ENCODE measurements at places on chromosomes 4 and X.
A peak's percentile ranks its signal among the peaks of the same experiment; 100 is the strongest.

- no peak for DNase-seq
Measured at GRCh38 chrX:33465137-33465536, 253.8 kb upstream of the DMD start.

DNA sequence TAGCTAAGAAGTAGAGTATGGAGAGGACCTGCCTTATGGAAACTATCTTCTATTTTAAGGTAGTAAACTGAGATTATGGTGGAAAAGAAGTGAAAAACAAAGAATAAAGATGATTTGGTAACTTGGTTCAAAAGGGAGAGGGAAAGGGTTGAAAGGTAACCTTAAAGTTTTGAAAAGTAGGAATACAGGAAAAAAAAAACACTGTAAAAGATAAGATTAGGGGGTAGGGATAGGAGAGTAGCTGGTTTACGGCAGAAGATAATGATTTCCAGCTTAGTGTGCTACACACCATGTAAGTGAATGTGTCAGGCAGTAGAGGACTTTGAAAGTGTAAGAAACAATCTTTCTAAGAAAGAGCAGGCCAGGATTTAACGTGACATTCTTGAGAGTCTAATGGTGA is 35.3 kb downstream of the FAM13A start:
- no peak for DNase-seq

DNA sequence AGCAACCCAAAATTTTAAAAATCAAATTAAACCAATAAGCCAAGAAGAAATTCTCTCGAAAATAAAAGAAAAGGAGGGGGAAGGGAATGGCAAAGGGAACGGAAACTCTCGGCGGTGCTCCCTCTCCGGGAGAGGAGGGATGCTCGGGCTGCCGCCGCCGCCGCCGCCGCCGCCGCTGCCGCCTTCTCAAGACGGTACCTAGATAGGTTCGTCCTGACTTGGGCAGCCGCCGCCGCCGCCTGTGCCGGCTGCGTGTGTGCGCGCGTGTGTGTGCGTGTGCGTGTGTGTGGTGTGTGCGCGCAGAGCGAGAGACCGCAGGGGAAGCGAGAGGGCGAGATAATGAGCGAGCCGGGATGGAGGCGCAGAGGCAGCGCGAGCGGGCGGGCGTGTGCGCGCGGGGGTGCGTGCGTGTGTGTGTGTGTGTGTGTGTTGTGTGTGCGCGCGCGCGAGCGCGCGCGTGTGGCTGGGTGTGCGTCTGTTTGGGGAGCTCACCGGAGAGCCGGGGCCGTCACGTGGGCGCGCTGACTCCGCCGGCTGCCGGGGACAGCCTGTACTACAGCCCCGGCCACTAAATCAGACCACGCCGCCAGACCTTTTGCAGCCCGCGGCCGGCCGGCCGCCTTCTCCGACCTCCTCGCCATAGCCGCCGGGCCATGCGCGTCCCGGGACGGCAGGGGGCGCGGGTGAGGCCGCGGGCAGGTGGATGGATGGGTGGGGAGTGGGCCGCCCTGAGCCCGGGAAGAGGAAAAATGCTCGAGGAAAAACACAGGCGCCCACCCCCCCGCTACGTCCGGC is 111.6 kb downstream of the DHX15 start:
- DNase-seq = peak; percentile 85

- no peak for DNase-seq
Measured at GRCh38 chr4:150668824-150669223, 86.9 kb downstream of the MAB21L2 start.

GRCh38 chr4:108049406-108049805 is 59.7 kb downstream of the HADH start:
- no peak for DNase-seq

DNA sequence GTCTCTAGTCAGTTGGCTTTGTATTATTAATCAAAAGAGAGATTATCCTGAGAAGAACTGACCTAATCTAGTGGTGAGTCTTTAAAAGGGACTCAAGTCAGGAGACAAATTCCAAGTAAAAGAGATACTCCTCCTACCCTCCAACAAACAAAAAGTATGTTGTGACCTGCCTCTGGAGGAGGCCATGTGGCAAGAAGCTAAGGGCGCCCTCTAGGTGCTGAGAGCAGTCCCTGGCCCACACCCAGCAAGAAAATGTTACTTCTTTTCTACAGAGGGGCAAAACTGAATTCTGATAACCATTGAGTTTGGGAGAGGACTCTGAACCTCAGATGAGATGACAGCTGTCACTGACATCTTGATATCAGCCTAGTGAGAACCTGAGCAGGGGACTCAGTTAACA is 953.6 kb upstream of the AGA start:
- DNase-seq = no peak

DNA sequence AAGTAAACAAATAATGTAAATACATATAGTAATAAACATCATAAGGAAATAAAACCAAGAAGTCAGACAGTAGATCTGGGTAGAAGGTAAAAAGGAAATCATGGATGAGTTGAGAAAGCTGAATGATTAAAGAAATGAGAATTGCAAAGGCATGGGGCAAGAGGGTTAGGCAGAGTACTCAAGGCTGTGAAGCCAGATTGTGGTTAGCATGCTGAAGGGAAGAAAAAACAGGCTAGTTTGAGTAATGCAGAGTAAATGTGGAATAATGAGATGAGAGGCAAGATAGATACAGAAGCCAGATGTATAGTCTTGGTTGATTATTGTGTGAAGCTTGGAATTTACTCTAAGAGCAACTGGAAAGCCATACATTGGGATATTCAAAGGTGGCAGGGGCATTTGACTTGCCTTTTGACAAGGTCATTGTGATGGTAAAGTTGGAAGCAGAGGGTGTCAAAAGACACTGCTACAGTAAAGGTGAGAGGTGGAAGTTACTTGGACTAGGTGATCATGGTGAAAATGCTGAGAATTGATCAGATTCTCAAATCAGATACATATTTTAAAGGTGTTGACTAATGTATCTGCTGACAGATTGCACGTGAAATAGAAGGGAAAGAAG is 307.0 kb downstream of the FSTL5 start:
- no peak for DNase-seq

- DNase-seq = peak; percentile 80
Measured at GRCh38 chr4:125091-125771, 930 bp downstream of the ZNF718 start.

GRCh38 chr4:40628888-40629287 is 776 bp downstream of the RBM47 start:
- DNase-seq = no peak

GRCh38 chrX:105299286-105299685 is 78.8 kb upstream of the TEX13A start:
- no peak for DNase-seq

GRCh38 chr4:187077744-187078401 is 354.2 kb upstream of the FAT1 start:
- no peak for DNase-seq

GRCh38 chr4:31530555-31530954 is 810.4 kb downstream of the PCDH7 start:
- no peak for DNase-seq

- DNase-seq = no peak
Measured at GRCh38 chr4:140056015-140056414, 98.0 kb downstream of the MAML3 start.

- no peak for DNase-seq
Measured at GRCh38 chr4:72899214-72899613, 170.3 kb downstream of the COX18 start.

DNA sequence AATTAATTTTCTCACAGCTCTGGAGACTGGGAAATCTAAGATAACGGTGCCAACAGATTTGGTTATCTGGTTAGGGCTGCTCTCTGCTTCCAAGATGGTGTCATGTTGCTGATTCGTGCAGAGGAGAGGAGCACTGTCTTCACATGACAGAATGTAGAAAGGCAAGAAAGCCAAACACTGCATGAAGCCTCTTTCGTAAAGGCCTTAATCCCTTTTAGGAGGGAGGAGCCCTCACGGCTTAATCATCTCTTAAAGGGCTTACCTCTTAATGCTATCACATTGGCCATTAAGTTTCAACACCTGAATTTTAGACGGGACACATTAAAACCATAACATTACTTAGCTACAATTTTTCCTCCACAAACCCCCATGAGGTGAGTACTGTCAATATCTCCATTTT is 174.1 kb downstream of the COX18 start:
- DNase-seq = no peak

GRCh38 chr4:177573507-177573906 is 131.3 kb upstream of the AGA start:
- no peak for DNase-seq

DNA sequence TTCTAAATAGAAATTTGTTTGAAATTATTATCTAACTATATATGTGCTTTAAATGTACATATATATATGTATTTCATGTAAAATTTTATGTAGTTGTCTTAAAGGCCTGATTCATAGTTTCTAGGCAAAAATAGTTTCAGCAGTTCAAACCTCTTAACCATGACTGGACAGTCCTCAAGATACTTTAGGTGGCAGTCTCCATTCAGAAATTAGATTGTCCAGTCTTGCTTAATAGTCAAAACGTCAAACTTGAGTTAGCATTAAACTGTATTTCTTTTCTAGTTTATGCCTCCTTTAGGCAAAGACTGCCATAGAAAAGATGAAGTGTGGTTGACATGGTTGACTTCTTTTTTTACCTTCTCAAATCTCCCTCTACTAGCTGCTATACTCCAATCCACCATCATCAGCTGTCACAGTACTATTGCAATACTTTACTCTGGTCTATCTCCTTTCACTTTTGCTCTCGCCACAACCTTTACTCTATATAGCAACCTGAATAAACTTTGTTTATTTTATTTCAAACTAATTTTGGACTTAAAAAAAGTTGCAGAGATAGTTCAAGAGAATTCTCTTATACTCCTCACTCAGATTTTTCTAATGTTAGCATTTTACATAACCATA is 395.6 kb upstream of the DIPK2B start:
- DNase-seq = no peak

DNA sequence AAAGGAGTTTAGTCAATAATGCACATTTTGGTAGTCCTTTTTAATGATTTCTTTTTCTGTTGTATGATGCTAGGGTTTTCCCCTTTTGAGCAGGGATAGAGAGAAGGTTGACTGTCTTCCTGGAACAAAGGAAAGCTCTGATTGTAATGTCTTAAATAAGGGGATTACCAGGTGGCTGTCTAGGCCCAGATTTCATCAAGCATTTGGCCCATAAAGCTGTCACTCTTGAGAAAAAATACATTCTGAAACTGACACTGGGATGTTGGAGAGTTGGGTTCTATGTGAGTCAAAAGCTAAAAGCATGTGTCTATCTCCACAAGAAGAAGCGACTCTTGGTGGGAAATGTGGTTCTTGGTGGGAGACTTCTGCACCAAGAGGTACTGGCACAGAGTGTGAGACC is 26.4 kb downstream of the KIAA1210 start:
- DNase-seq = no peak

DNA sequence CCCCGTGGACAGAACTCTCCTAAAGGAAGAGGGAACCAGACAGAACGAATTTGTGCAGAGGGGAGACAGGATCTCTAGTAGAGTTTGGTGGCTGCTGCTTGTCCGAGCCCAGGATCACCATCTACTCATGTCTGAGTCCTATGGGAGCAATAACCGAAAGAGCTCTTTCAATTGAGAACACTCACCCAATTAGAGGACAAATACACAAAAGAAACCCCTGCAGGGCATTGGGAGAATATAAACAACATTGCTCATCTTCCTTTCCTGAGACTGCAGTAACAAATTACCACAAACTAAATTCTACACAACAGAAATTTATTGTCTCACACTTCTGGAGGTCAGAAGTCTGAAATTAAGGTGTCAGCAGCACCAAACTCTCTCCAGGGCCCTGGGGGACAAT is 65.6 kb downstream of the SPINK2 start:
- DNase-seq = no peak

- no peak for DNase-seq
Measured at GRCh38 chr4:110294165-110294564, 95.8 kb upstream of the ELOVL6 start.

- DNase-seq = no peak
Measured at GRCh38 chr4:53527326-53527725, 64.0 kb downstream of the LNX1 start.

- DNase-seq = no peak
Measured at GRCh38 chr4:47386561-47387235, 76.8 kb downstream of the COMMD8 start.

DNA sequence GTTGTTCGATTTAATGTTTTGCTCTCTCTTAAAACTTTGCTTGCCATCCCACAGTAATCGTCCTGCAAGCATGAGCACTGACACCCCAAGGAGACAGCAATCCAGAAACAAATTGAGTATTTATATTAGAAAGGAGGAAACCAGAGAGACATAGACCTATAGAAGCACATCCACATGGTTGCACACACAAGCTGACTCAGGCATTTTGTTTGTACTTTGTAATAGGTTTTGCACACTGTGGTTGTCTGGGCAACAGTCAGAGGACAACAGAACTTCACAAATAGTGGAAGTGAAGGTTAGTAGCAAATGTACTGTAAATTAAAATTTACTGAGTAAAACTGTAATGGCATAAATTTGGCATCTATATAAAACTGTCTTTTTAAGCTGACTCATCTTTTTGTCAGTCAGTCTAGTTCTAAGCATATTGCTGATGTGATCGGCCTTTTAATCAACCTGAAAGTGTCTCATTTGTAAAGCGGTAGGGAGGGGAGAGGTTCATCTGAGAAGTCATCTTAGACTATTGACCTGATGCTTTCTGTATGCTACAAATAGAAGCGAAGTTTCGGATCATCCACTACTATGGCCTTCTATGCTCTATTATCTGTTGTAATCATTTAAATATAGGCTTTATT is 1624.7 kb downstream of the ARAP2 start:
- no peak for DNase-seq

- DNase-seq = no peak
Measured at GRCh38 chr4:86582410-86582809, 11.7 kb upstream of the PTPN13 start.

- no peak for DNase-seq
Measured at GRCh38 chr4:55020131-55020530, 105.3 kb downstream of the KDR start.

DNA sequence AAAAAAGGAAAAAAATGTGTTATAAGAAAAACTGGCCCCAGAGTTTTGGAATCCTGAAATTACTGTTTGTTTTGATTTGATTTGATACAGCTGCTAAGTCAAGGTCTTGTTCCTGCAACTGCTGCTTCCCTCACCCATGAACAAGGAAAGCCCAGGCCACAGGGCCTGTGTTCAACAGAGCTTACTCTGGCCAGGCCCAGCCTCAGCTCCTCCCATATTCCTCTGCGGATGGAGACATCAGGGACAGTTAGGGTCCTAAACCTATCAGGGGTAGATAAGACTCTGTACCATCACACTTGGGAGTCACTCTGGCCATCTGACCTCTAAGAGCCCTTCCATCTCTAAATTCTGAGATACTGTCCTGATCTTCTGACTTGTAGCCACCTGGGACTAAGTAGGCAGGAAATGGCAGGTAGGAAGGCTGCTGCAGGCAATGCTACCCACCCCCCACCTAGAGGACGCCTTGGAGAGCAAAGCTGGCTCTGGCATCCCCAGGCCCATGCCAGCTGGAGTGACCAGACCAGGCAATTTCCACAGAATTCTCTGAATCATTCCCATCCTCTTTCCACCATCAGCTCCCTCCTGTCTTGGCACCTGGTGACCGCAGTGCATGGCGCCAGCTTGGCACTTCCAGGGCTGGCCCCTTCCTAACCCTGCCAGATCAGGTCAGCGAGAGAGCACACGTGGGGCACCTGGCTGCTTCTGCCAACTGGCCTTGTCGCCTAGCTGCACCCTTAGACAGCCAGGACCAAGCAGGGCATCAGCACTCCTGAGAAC is 58.0 kb upstream of the TMEM33 start:
- DNase-seq = no peak

Measured in aorta (tissue), 5 donors.